ENCODE measurements at places on chromosomes 4 and X.
A peak's percentile ranks its signal among the peaks of the same experiment; 100 is the strongest.

DNA sequence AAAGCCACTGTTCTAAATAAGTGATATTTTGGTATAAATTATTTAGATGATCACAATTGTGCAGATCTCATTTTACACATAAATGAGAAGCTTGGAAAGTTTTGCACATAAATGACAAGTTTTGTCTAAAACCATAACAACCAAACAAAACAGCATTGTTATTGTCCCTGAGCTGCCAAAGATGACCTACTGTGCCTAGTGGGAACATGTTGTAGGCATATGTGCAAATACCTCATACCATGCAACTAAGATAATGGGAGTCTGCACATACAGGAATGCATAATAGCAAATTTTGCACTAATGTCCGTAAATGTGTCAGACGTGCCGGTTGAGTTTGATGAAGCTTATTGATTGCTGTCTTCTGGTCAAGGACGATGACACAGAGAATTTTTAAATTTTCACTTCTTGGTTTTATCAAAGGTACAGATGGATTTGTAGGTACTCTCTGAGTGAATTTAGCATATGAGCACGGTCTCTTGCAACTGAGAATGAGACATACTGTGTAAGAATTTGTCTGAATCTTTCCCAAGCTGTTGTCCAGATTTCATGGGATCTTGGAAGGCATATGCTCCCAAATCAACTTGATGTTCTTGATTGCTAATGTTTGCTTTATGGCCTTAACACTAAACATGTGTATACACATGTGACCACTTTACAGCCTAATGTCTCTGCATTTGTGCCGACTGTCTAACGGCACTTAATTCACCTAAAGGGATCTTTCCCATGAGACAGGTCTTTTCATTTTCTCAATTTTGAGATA, 1133.5 kb downstream of the FAT4 start:
- no peaks in the 10 kb centered on the region for H3K4me1 ChIP-seq
- H3K36me3 ChIP-seq: no peaks in the 10 kb centered on the region
- DNase-seq: no peak
- H3K27me3 ChIP-seq: no peaks in the 10 kb centered on the region
- no peak overlapping the region for H3K4me3 ChIP-seq
- H3K27ac ChIP-seq: no peak overlapping the region

DNA sequence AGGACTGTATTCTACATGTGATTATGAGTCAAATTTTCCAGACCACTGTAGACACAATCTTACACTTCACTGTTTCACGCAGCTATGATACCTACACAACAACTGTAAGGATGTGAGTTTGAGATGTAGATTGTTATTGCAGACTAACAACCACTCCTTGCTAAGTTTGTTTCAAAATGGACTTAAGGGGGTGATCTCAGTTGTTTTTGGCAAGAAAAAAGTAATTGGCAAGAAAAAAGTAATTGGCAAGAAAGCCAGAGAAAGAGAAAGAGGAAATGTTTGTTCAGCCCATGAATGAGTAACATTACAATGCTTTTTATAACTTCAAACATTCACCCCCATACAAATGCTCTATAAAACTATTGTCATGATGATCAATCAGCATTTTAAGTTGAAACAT, 466.4 kb downstream of the DMD start:
- no peak overlapping the region for H3K27ac ChIP-seq
- H3K36me3 ChIP-seq: no peaks in the 10 kb centered on the region
- H3K27me3 ChIP-seq: no peaks in the 10 kb centered on the region

- no peak for DNase-seq
- H3K27me3 ChIP-seq: no peaks in the 10 kb centered on the region
- H3K36me3 ChIP-seq: no peaks in the 10 kb centered on the region
These were observed 24.7 kb downstream of the KCNE5 start for GRCh38 chrX:109600237-109600651.

- no peak for DNase-seq
- H3K4me1 ChIP-seq: peaks cover 3% of the 10 kb centered on the region
- no peaks in the 10 kb centered on the region for H3K36me3 ChIP-seq
- H3K27me3 ChIP-seq: peaks cover 11% of the 10 kb centered on the region
- peak within 1 kb of the TSS; percentile 37 for H3K27ac ChIP-seq
- H3K4me3 ChIP-seq: peak within 1 kb of the TSS; percentile 48
These were observed at the start of gene PABPC4L for GRCh38 chr4:134201216-134202161. PABPC4L (minus strand) TSS chr4:134201789; CDS start chr4:134201019, 770 bp downstream.

GRCh38 chr4:2756691-2757350, 685 bp upstream of the TNIP2 start:
- no peak overlapping the region for H3K4me3 ChIP-seq
- no peaks in the 10 kb centered on the region for H3K27me3 ChIP-seq

GRCh38 chr4:21664355-21664754, 284.2 kb downstream of the KCNIP4 start:
- DNase-seq: no peak
- H3K4me1 ChIP-seq: no peaks in the 10 kb centered on the region
- no peaks in the 10 kb centered on the region for H3K36me3 ChIP-seq
- H3K27ac ChIP-seq: no peak overlapping the region
- no peak overlapping the region for H3K4me3 ChIP-seq
- H3K27me3 ChIP-seq: no peaks in the 10 kb centered on the region

GRCh38 chr4:145852256-145852839, 86.3 kb downstream of the ZNF827 start:
- H3K4me1 ChIP-seq: no peaks in the 10 kb centered on the region
- no peaks in the 10 kb centered on the region for H3K36me3 ChIP-seq
- no peak overlapping the region for H3K4me3 ChIP-seq
- no peak for DNase-seq
- no peak overlapping the region for H3K27ac ChIP-seq
- no peaks in the 10 kb centered on the region for H3K27me3 ChIP-seq

DNA sequence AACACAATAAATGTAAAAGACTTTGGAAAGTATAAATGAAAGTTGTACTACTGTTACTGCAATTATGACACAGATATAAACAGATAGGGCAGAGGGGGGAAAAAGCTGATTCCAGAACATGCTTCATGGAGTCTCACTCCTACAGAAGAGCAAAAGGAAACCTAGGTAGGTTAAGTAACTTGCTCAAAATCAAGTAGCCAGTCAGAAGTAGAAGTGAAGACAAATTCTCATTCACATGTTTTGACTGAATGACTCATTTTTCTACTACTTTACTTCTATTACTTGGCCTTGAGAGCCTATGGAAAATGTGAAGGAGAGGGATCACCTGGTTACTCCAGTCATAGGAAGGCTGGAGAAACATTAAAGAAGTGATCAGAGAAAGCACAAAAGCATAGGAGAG, 23.6 kb upstream of the RASGEF1B start:
- H3K4me3 ChIP-seq: no peak overlapping the region
- H3K36me3 ChIP-seq: no peaks in the 10 kb centered on the region
- DNase-seq: no peak
- no peak overlapping the region for H3K27ac ChIP-seq

DNA sequence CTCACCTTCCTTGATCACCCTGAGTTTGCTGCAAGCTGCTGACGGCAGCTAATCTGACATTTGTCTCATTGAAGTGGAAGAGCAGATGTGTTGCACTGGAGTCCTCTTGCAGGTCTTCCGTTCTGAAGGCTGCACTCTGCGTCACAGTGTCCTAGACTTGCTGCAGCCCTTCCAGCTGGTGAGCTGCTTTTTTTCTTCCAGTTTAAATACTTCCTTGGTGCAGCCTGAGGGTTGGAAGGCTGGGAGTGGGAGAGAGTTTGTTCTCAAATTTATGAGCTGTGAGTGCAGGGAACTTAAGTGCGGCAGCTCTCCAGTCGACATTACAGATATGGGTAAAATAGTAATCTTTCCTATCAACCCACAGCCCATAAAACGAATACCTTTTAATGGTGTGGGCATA, 303.6 kb upstream of the FAT1 start:
- H3K36me3 ChIP-seq: no peaks in the 10 kb centered on the region
- DNase-seq: no peak
- no peaks in the 10 kb centered on the region for H3K4me1 ChIP-seq
- no peak overlapping the region for H3K4me3 ChIP-seq
- H3K27me3 ChIP-seq: no peaks in the 10 kb centered on the region
- H3K27ac ChIP-seq: no peak overlapping the region

DNA sequence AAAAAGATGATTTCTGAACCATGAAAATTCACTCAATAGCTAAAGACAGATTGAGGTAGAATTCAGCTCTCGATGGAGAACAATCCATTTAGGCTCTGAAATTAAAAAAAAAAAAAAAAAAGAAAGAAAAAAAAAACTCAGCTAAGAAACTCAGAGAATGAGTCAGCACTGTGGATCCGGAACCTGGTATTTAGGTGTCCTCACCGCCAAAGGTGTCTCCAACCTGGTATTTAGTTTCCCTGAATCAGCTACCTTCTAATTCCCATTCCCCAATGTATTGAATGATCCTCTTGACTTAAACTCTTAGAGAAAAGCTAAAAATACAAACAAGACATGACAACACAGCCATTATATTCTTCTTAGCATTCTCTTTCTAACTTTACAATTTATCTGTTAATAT, 150.3 kb upstream of the RASGEF1B start:
- H3K27me3 ChIP-seq: no peaks in the 10 kb centered on the region
- H3K36me3 ChIP-seq: no peaks in the 10 kb centered on the region
- DNase-seq: no peak
- no peaks in the 10 kb centered on the region for H3K4me1 ChIP-seq

DNA sequence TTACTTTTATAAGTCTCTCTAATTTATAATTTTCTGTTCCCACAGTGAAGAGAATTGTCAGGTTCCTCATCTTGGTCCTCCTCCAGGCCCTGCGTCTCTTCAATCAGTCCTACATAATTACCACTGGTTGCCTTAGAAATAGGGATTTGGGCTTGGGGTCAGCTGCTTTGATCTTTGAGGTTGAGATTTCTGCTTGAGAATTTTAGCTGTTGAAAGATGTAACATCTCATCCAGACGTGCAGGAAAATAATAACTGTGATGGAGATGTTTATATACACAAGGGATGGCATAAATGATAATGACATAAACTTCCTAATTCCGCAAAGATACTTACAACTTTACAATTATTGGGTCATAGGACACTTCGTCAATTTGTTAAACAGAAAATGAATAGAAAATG, 30.3 kb downstream of the AADAT start:
- H3K27ac ChIP-seq: no peak overlapping the region
- peaks cover 4% of the 10 kb centered on the region for H3K36me3 ChIP-seq
- no peaks in the 10 kb centered on the region for H3K27me3 ChIP-seq
- H3K4me3 ChIP-seq: no peak overlapping the region
- no peaks in the 10 kb centered on the region for H3K4me1 ChIP-seq
- no peak for DNase-seq

GRCh38 chrX:23845351-23845817, 62.4 kb downstream of the APOO start:
- no peaks in the 10 kb centered on the region for H3K36me3 ChIP-seq
- H3K27me3 ChIP-seq: no peaks in the 10 kb centered on the region

GRCh38 chrX:12890467-12890866, 16.0 kb upstream of the TLR8 start:
- no peaks in the 10 kb centered on the region for H3K36me3 ChIP-seq
- H3K4me3 ChIP-seq: no peak overlapping the region
- no peaks in the 10 kb centered on the region for H3K4me1 ChIP-seq
- no peak overlapping the region for H3K27ac ChIP-seq
- no peak for DNase-seq
- H3K27me3 ChIP-seq: no peaks in the 10 kb centered on the region

GRCh38 chrX:67665583-67665982, 121.8 kb downstream of the AR start:
- no peak overlapping the region for H3K27ac ChIP-seq
- H3K36me3 ChIP-seq: no peaks in the 10 kb centered on the region
- no peaks in the 10 kb centered on the region for H3K4me1 ChIP-seq
- no peak for DNase-seq
- no peaks in the 10 kb centered on the region for H3K27me3 ChIP-seq
- no peak overlapping the region for H3K4me3 ChIP-seq

GRCh38 chr4:181989071-181989470, 254.1 kb upstream of the TENM3 start:
- no peak overlapping the region for H3K27ac ChIP-seq
- DNase-seq: no peak
- H3K4me1 ChIP-seq: no peaks in the 10 kb centered on the region
- H3K36me3 ChIP-seq: no peaks in the 10 kb centered on the region

DNA sequence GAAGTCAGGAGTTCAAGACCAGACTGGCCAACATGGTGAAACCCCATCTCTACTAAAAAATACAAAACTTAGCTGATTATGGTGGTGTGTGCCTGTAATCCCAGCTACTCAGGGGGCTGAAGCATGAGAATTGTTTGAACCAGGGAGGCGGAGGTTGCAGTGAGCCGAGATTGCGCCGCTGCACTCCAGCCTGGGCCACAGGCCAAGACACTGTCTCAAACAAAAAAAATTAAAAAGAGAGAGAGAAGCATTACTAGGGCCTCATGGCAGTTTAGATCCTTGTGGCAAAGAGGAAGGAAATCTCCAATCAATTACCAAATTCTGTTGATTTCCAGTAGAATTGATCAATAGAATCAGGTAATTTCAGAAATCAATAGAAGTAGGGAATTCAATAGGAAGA, 16.8 kb upstream of the SLC34A2 start:
- no peak for DNase-seq
- no peak overlapping the region for H3K27ac ChIP-seq
- H3K27me3 ChIP-seq: no peaks in the 10 kb centered on the region
- H3K4me1 ChIP-seq: no peaks in the 10 kb centered on the region
- H3K36me3 ChIP-seq: no peaks in the 10 kb centered on the region
- H3K4me3 ChIP-seq: no peak overlapping the region

GRCh38 chrX:20718592-20719380, 452.1 kb upstream of the RPS6KA3 start:
- no peak overlapping the region for H3K4me3 ChIP-seq
- DNase-seq: no peak
- no peaks in the 10 kb centered on the region for H3K27me3 ChIP-seq
- no peaks in the 10 kb centered on the region for H3K4me1 ChIP-seq
- H3K36me3 ChIP-seq: no peaks in the 10 kb centered on the region
- H3K27ac ChIP-seq: no peak overlapping the region

- H3K4me3 ChIP-seq: no peak overlapping the region
- H3K27me3 ChIP-seq: no peaks in the 10 kb centered on the region
- H3K36me3 ChIP-seq: no peaks in the 10 kb centered on the region
These were observed 35.0 kb downstream of the CLDN2 start for GRCh38 chrX:106955004-106955772.

DNA sequence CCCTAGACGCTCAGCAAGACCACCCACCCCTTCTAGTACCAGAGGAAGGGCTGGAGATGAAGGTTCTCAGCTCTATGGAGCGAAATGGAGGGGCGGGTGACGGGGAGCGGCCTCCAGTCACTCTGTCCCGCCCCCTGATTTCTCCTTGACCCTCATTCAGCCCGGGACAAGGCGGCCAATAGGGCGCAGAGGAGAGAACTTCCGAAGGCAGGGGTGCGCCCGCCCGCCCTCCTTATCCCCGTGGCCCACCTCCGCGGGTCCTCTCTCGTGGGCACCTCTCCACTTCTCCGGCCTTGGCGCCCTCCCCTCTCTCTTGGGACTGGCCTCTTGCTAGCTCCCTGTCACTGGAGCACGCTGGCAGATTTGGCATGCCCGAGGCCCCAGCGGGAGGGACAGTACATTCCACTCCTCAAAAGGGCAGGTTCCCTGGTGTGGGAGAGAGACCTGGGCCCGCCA, 1.1 kb upstream of the SEPTIN6 start:
- peak; percentile 11 for DNase-seq
- no peaks in the 10 kb centered on the region for H3K27me3 ChIP-seq
- no peaks in the 10 kb centered on the region for H3K4me1 ChIP-seq
- no peak overlapping the region for H3K4me3 ChIP-seq
- no peaks in the 10 kb centered on the region for H3K36me3 ChIP-seq

GRCh38 chrX:69503782-69504625, at the start of gene NALF2:
NALF2 (plus strand) TSS chrX:69504326; CDS start chrX:69505283, 957 bp downstream.
- no peaks in the 10 kb centered on the region for H3K4me1 ChIP-seq
- peak within 1 kb of the TSS; percentile 35 for H3K4me3 ChIP-seq
- H3K27me3 ChIP-seq: peaks cover 27% of the 10 kb centered on the region
- no peak within 1 kb of the TSS for H3K27ac ChIP-seq
- H3K36me3 ChIP-seq: no peaks in the 10 kb centered on the region

All from transverse colon (tissue), 4 donors.